GM19239 (cell line): ENCODE measurements at places on chromosomes 12 and 14.

GRCh38 chr14:100856056-100856950, 30.4 kb downstream of the MEG3 start:
- no peak for DNase-seq

DNA sequence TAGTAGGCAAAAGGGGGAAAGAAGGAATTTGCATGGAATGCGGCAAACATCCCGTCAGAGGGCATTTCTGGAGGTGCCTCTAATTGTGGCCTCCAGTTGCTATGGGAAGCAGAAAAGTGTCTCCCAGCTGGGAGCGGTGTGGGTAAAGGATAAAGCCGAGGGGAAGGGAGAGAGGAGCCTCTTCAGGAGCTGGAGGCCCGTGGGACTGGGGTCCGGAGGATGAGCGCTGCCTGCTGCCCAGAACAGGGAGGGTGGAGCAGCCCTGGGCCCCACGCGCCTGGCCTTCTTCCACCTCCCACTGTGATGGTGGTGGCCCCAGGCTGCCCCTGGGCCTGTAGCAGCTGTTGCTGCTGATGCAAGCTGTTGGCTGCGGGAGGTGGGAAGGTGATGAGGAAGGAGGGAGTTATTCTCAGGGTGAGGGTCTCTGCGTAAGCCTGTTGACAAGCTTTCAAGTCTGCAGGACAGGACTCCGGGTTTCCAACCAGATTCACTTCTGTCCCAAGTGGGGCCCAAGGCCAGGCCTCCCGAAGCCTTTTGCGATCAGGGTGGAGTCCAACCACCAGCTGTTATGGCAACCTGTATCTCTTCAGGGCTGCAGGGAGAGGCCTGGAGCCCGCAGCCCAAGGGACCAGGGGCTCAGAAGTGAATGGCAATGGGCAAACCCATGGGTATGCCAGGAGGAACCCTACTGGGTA, 19.1 kb upstream of the PGF start:
- DNase-seq: no peak

DNA sequence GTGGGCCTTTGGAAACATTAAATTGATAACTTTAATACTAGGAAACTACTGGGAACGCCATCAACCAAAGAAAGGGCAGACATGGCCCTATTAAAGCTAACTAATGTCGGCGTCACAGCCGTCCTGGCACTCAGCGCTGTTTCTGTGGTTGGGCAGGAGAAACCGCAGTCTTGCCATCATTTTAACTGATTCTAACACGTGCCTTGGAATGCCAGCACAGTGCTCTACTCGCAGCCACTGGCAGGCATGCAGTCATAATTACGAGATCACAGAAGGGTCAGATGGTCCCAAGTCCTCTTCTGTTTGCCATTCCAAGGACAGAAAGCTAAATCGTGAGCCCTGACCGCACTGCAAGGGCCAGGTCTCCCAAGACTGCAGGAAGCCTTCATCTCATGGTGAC, 75.2 kb downstream of the RIMBP2 start:
- no peak for DNase-seq

- DNase-seq: no peak
Measured at GRCh38 chr14:31357279-31357678, 63.1 kb downstream of the HEATR5A start.

DNA sequence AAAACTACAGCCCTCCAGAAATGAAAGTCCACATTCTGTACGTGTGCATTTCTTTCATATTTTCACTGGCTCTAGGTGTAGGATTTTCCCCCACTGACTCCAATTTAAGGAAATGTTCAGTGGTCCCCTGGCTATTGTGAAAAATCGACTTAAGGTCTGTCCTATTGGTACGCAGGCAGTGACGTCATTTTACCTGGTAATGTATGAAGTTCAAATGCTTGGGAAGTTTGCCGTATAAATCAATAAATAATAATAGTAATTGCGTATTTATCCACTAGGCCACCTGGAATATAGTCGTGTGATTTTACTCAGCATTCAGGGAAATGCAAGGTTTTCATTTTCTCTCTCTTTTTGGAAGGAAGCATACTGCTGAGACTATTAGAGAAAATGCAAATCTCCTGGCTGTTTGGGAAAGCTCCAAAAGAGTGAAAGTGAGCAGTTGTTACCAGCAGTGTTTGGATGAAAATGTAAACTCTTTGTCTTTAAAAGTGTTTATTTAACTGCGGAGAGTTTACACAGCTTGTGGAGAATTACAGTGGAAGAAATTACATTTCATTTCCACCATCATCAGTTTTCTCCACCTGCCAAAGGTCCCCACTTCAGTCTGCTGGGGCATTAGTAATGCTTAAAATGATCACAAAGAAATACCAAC, 107.0 kb downstream of the EXOC5 start:
- no peak for DNase-seq

GRCh38 chr14:95402578-95402977, 82.9 kb upstream of the CLMN start:
- DNase-seq: no peak

DNA sequence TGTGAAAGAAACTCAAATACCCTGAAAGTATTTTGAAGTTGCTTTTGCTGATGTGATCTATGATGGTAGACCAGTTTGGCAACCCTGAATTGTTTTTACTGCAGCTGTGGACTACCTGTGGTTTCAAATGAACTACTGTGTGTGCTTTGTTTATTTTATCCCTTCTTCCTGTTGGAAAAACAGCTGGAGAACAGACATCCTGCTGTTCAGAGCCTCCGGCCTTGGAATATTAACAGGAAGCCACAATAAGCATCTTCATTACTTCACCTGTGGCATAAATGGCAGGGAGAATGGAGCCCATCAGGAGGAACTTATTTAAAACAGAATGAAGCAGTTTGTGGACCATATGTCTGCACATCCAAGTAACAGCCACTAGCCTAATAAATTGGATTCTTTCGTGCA, 104.8 kb downstream of the DUSP6 start:
- DNase-seq: no peak

DNA sequence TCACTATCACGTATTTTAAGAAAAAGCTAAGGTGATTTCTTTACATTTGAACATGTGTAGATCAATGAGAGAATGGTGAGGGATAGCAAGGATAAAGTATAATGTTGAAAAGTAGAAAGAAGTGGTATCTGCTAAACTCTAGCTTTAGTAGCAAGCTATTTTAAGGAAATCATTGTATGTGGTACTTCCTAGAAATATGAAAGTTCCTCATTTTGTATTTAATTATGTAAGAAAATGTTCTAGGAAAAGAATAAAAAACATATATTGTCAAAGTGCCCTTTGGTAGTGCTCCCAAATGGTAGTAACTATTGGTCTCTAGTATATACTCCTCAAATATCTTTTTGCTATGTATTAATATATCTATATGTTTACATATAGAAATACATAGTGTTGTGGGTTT, 35.7 kb downstream of the RAB21 start:
- no peak for DNase-seq

DNA sequence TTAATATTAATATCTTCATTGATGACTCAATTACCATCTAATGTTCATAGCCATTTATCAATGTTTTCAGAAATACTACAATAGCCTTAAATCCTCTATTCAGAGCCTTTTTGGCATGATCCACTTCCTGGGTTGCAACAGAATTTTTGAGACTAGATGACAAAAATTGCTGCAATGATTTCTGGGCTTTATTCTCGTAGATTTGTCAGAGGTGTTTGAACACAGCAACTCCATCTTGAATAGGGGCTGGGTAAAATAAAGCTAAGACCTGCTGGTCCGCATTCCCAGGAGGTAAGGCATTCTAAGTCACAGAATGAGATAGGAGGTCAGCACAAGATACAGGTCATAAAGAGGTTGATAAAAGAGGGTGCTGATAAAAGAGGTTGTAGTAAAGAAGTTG, 165.8 kb upstream of the CNOT2 start:
- no peak for DNase-seq

DNA sequence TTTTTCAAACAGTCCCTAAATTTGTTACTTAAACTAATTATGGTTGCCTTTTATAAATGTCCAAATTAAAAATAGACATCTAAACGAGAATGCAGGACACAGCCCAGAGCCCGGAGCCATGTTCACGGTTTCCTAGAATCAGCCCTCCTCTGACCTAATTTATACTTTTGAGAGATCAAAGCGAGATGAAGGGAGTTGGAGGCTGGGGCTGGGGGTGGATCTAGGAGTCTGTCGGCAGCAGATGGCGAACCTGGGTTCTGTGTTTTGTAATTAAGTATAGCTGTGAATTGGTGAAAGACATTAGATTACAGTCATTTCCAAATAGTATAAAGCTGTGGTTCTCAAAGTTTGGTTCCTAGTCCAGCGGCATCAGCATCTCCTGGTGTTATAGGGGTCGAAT, 210.1 kb downstream of the SLC41A2 start:
- DNase-seq: no peak

DNA sequence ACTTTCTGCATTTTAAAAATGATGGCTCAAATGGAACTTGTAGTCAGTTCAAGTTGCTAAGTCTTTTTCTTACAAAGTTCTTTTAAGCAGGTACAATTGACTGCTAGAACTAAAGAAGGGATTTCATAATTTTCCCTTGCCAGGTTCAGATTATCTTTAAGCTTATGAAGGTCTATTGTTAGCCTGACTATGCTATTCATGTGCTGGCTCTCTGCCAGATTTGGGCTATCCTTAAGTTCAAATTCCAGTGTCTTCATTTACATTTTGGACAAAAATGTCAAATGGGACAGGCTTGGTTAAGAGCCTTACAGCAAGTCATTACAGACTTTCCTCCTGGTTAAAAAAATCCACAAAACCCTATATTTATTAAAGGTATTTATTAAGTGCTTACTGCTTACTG, 42.3 kb downstream of the INSM2 start:
- no peak for DNase-seq

DNA sequence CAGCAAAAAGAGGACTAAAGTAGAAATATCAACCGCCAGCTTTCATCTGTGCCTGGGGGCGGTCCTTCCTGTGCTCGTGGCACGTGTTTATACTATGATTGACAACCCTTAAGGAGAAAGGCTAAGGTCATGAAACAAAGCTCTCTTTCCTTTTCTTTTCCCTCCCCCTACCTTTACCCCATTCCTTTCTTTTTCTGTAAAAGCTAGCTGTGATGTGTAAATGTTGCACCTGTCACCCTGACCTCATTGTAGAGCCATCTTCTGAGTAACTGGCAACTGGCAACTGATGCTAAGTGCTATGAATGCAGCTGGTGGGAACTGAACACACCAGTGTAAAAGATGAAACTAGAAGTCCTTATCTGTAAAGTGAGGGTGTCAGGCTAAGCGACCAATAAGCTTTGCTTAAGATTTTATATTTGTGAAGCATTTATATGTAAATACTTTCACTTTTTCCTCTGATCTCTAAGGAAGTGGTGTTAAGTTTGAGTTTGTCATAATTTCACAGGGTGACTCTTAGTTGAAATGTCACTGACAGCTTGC, 102.8 kb upstream of the BCAT1 start:
- DNase-seq: peak; percentile 18

GRCh38 chr14:24978862-24979724, 70.9 kb downstream of the STXBP6 start:
- peak; percentile 10 for DNase-seq

GRCh38 chr12:550473-551260, 90.9 kb downstream of the B4GALNT3 start:
- DNase-seq: no peak

- DNase-seq: no peak
Measured at GRCh38 chr14:32397861-32398640, 69.0 kb downstream of the AKAP6 start.

DNA sequence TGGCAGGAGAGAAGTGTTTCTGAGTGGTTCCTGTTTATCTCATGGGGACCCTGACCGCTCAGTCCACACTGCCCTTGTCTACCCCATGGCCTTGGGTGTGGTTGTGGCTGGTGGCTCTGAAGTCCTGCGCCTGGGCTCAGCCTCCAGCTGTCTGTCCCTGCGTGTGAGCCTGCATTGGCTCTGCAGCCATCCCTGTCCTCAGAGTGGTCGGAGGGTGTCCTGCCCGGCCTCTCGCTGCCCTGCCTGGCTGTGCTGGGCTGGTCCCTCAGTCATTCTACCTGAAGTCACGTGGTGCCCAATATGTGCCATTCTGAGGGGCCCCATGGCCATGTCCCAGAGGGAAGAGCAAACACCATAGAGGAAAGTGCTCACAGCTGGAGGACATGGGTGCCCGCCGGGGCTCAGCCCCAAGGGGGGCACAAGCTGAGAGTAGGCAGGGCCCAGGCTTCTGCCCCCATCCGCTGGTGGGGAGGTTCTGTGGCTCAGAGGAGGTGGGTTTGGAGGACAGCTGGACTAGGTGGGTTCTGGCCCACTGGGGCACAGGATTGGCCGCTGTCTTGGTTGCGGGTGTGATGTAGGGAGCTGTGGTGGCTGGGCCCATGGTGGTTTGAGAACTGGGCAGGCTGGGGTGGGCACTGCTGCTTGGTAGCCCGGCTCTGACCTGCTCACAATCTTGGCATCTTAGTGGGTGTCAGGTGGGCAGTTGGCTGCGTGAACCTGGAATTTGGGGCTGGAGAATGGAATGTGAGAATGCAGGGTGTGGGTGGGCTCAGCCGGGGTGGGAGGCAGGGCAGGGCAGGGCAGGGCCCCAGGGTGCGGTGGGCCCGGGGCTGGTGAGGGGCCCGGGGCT, 11.6 kb downstream of the TEDC1 start:
- DNase-seq: no peak

DNA sequence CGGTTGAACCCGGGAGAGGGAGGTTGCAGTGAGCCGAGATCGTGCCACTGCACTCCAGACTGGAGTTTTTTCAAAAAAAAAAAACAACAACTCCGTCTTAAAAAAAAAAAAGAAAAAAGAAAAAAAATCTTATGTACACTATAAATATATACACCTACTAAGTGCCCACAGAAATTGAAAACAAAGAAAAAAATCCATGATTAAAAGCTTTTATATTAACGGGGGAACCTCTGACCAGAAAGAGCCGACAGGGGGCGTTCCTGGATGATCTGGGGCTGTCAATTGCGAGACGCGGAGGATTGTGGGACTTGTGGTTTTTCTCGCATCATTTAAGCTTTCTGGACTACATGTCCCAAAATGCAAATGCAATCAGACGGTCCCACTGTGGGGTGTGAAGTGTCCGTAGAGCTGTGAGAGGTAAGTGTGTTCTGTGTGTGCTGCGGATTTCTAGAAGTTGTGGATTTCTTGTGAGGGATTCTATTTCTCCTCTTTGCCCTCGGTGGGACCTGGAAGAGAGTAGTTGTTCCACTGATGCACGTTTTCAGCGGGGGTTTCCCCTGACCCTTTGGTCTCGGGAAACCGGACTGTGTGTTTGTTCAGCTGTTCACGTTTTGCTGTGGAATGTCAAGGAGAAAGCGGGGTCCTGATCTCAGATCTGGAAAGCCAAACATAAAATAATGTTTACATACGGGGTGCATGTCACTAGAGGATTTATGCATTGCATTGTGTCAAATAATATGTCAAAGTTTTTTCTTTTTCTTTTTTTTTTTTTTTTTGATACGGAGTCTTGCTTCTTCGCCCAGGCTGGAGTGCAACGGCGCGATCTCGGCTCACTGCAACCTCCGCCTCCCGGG, at the start of gene SIRT4:
Gene SIRT4, plus strand, starts transcription at position 360 of the 854 bp plus-strand sequence. CDS start 1,241 bp downstream, outside the sequence.
- peak; percentile 92 for DNase-seq

- no peak for DNase-seq
Measured at GRCh38 chr12:56046027-56046780, 4.5 kb downstream of the RPS26 start.

DNA sequence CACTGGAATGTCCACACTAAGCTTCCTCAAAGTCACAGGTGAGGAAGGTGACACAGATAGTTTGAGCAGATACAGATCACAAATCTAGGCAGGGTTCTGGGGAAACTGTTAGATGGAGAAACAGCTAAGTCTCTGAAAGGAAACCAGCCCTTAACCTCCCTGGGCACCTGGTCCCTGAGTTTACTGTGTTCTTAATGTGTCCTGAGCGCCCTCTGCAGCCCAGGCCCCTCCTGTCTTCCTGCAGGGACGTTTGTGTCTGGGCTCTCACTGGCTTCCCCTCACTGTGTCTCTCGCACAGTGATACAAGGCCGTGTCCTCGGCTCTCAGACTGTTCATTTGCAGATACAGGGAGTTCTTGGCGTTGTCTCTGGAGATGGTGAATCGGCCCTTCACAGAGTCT, 684.3 kb downstream of the TMEM121 start:
- no peak for DNase-seq
